ENCODE measurements at places on chromosomes 6 and 20.
A peak's percentile ranks its signal among the peaks of the same experiment; 100 is the strongest.

- DNase-seq: no peak
Measured at GRCh38 chr6:140905050-140905449, 1227.7 kb upstream of the GJE1 start.

DNA sequence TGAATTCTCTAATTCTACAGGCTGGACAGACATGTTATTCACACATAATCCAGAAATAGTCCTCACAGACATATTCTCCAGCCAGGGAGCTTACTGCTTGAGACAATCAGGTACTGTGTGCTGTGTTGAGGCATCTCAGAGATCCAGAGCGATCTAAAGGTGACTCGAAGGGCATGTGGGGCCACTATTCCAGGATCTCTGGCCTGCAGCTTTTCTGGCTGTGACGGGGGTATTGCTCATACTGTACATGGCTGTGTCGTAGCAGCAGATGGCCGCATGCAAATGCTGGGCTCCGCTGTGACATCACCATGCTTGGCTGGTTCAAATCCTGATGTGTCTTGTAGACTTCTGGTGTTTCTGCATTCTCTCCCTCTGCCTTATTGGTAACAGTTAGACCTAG lies 37.8 kb downstream of the CD109 start:
- no peak for DNase-seq

DNA sequence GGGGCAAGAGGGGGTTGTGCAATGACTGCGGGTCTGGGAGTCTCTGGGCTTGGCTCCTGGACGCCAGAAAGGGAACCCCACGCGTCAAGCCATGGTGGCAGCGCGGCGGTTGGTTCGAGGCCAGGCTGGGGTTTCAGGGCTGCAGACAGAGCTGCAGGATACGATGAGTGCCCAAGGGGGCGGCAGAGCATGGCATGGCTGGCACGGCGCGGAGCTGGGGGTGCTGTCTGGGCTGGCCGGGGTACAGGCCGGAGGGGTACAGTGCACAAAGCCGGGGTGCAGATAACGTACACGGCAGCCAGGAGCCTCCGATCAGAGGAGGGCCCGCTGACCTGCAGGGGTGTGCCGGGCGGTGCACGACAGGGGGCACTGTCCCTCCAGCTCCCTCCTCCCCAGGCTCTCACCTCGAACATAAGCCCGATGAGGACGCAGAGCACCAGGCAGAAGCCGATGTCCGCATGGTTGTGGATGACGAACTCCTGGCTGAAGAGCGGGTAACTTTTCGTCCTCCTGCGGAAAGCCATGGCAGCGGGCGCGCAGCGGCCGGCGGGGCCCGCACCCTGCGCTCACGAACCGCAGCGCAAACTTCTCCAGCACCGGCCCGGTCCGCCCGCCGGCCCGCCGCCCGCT lies 353 bp downstream of the TRAM2 start:
- DNase-seq: peak; percentile 41

GRCh38 chr6:73030791-73031782 lies 194.2 kb downstream of the KHDC1L start:
- no peak for DNase-seq

DNA sequence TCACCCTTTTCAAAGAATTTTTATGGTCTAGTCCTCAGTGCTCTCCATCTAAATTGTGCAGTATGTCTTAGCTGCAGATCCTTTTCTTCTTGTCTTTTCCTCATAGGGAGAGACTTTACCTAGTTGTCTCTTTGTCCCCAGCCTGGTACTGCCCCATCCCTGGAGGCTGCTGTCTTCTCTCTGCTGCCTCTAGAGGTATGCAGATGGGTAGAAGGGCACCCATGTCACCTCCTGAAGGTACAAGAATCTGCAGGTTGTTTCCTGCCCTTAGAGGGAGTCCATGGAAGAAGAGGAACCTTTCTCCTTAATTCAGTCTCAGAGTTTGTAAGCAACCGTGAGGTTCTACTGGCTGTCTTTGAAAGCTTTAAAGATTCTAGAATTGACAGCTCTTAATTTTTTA lies 39.1 kb downstream of the MCM8 start:
- DNase-seq: no peak

DNA sequence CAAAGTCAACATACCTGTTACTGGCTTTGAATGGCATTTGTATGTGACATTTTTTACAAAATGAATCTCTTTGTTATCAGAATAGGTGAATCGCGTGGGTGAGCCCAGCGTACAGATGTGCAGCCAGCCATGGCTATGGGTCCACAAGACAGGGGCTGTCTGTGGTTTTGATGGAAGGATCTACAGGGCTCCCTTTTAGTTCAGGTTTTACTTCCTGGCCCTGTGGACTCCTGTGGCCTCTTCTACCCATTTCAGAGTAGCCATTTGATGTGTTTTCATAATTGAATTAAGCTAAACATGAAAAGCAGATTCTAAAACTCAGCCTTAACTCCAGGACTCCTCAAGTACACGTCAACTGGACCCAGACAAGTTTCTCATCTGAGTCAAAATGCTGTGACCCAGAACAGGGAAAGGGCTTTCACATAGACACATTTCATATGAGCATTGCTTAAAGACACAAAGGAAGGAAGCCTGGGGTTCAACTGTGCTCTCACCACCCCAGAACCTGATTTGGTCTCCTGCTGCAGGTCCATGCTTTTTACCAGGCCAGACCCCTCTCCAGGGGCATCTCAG lies 105.3 kb upstream of the NAA20 start:
- DNase-seq: no peak

DNA sequence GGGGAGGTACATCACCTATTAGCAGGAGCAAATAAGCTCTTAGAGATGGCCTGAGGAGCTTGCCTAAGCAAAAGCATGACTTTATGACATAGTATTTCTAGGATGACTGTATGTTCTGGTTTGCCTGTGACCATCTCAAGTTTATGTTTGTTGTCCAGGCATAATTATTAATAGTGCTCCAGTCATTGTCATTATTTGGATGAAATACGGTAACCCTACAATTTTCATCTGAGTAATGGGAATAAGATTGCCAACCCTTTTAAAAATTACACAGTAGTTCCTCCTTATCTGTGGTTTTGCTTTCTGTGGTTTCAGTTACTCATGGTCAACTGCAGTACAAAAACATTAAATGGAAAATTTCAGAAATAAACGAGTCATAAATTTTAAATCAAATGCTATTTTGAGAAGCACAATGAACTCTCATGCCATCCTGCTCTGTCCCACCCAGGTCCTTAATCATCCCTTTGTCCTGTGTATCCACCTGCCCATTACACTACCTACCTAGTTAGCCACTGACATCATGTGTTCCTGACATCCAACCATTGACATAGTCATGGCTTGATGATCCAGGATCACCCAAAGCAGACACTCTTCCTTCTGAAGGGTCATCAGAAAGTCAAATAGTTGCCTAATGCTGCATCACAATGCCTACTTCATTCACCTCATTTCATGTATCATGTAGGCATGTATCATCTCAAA lies 27.0 kb upstream of the TFB1M start:
- no peak for DNase-seq

DNA sequence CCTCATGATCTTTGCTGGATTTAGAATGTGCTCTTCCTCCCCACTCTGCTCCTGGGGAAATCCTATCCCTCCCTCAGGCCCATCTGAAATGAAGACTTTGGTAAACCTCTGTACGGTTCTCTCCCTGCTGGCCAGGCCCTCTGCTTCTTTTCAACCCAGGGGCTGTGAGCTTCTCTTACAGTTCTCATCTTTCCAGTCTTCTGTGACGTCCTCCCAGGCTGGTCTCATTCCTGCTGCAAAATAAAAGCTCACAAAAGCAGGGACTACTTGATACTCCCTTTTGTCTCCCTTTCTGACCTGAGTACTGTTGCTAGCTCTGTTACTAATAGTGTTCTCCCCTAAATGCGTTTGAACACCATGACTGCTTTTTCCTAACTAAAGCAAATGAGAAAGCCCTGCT lies 46.3 kb downstream of the UNC5CL start:
- DNase-seq: no peak

- no peak for DNase-seq
Measured at GRCh38 chr6:7526755-7527154, 14.7 kb upstream of the DSP start.

DNA sequence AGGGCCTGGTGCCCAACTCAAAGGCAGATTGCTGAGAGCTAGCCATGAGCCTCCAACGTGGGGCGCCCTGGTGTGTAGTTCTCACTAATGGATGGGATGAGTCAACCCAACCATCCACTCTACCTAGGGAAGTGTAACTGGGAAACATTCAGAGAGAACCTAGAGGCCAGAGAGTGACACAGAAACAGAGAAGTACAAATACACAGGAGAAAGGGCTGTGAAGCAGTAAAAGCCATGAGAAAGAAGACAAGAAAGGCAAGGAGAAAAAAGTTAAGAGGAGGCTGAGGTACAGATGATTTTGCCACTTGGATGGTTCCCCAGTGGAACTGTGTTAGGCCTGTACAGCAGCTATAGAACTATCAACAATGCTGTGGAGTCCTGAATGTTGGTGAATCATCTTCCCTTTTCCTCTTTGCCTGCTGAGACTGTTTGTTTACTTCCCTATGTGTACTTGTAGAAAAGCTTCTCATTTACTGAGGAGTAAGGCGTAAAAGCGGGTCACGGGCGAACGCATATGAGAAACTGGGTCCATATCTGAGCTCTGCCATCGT lies 39.0 kb downstream of the MAN1A1 start:
- no peak for DNase-seq

DNA sequence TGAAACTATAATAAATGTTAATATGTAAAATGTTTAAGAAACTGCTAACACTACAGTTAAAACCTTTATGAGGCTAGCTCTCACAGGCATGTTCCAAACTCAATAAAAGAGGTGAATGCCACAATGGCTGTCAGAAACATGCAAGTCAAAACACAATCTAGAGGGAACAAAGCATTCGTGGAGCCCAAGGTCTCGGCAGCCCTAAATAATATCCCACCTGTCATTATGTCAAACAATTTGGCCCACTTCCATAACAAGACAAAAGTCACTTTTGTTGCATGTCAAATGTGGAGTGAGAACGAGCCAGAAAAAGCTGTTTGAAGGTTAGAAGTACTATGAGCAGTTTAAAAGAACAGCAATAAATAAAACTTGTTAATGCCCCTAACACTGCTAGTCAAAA lies 181.9 kb downstream of the GMDS start:
- no peak for DNase-seq

Data from activated gamma-delta T cell (primary cell).